ENCODE measurements at places on chromosomes 5 and 9. TPM values are rescaled to one million over a fixed set of nuclear protein-coding genes. Genes with fewer than 3 reads are reported as not detected.

The TAF1L gene
- total RNA-seq, result 0.07 TPM

The PLPPR1 gene
- not detected for total RNA-seq

The ACOT12 gene
- not detected for total RNA-seq

The ANKRD34B gene
- total RNA-seq, result 0.15 TPM

The LCP2 gene
- not detected for total RNA-seq

The FOXD4L3 gene
- not detected for total RNA-seq

- no peak overlapping the region for H3K4me3 ChIP-seq
- H3K27ac ChIP-seq, result no peak overlapping the region
- peak; percentile 63 for DNase-seq
- H3K4me1 ChIP-seq, result no peaks in the 10 kb centered on the region
- H3K36me3 ChIP-seq, result no peaks in the 10 kb centered on the region
Measured at GRCh38 chr5:435961-436640, 6.9 kb upstream of the EXOC3 start.

DNA sequence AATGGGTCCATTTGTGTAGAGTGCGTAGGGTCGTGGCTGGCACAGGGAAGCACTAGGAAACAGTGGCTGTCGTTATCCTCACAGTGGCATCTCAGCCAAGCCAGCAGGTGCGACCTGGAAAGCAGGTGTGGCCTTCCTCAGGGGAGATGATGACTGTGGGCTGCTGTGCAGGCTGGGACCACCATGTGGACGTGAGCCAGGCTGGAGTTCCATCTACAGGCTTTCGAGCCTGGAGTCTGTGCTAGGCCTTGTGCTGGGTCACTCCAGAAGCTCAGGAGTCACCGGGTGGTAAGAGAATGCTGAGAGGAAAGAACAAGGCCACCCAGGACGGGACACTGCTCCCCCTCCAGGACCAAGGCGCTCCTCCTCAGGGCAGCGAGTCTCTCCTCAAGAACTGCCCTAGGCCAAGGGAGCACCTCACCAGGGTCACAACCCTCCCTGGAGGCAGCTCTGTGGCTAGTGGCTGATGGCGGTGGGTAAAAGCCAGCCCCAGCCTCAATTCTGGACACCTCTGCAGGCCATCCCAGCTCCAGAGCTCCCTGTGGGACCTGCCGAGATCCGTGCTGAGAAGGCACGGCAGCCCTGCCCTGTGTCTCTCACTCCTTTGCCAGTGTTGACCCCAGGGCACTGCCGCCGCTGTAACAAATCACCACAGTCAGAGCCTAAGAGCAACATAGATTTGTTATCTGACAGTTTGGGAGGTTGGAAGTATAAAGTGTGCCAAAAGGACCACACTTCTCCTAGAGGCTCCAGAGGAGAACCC is 36.0 kb downstream of the WHRN start:
- no peaks in the 10 kb centered on the region for H3K4me1 ChIP-seq
- H3K4me3 ChIP-seq, result no peak overlapping the region
- no peaks in the 10 kb centered on the region for H3K36me3 ChIP-seq
- no peaks in the 10 kb centered on the region for H3K27me3 ChIP-seq
- no peak for DNase-seq

DNA sequence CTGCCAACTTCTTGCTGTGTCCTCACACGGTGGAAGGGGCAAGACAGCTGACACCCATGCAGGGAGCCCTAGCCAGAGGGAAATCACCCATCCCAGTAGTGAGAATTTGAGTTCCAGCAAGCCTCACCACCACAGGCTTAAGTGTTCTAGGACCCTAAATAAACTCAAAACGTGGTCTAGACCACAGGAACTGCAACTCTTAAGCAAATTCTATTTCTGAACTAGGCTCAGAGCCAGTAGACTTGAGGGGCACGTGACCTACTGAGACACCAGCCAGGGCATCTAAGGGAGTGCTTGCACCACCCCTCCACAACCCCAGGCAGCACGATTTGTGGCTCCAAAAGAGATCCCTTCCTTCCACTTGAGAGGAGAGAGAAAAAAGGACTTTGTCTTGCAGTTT is 96.0 kb upstream of the PHF24 start:
- DNase-seq, result no peak
- no peaks in the 10 kb centered on the region for H3K36me3 ChIP-seq
- H3K27me3 ChIP-seq, result no peaks in the 10 kb centered on the region
- H3K4me3 ChIP-seq, result no peak overlapping the region
- no peaks in the 10 kb centered on the region for H3K4me1 ChIP-seq

- H3K27ac ChIP-seq, result no peak overlapping the region
- DNase-seq, result no peak
- no peak overlapping the region for H3K4me3 ChIP-seq
- H3K36me3 ChIP-seq, result no peaks in the 10 kb centered on the region
Measured at GRCh38 chr9:109274884-109275730, 45.8 kb downstream of the EPB41L4B start.

GRCh38 chr5:172775326-172776234 is 4.6 kb upstream of the DUSP1 start:
- H3K36me3 ChIP-seq, result no peaks in the 10 kb centered on the region
- no peaks in the 10 kb centered on the region for H3K27me3 ChIP-seq
- peaks cover 71% of the 10 kb centered on the region for H3K4me1 ChIP-seq

GRCh38 chr5:169183576-169183975 is 117.4 kb downstream of the SLIT3 start:
- no peak overlapping the region for H3K4me3 ChIP-seq
- no peak for DNase-seq
- no peaks in the 10 kb centered on the region for H3K4me1 ChIP-seq
- H3K27ac ChIP-seq, result no peak overlapping the region
- peaks cover 63% of the 10 kb centered on the region for H3K27me3 ChIP-seq
- H3K36me3 ChIP-seq, result no peaks in the 10 kb centered on the region
